ENCODE measurements at places on chromosomes 1 and 21.

- DNase-seq: no peak
These were observed 6.8 kb downstream of the ETNK2 start for GRCh38 chr1:204145033-204145504.

GRCh38 chr1:26900815-26901511 is 696 bp upstream of the GPATCH3 start:
- no peak for DNase-seq

- no peak for DNase-seq
These were observed 27.5 kb downstream of the HUNK start for GRCh38 chr21:31900121-31900895.

DNA sequence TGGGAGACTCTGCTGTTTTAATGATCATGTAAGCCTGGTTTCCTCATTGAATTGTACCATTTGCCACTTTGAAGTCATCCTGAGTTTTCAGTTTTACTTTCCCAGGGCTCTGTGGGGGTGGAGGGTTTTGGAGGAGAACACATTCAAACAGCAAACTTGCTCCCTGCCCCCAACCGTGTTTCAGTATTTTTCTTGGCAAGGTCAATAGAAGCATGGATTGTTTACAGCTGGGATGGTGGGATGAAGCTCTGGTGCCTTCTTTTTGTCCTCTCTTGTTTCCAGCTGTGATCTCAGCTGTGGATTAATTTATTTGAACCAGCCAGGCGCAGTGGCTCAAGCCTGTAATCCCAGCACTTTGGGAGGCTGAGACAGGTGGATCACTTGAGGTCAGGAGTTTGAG is 54.3 kb upstream of the SERBP1 start:
- no peak for DNase-seq

DNA sequence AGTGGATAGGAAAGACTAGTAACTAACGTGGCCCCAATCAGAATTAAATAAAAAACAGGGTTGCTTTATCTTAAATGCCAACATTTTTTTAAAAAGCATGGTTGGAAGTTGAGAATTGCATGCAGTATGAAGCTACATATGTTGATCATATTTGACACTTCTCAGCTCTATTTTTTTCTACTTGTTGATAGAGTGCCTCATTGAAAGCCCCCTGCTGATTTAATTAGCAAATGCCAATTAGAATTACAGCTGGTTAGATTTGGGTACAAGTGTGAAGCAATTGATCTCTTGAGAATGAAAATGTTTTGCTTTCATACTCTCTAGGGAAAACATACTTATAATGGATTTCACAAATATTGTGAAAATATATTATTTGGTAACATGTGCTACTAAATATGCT is 40.5 kb downstream of the CHD1L start:
- DNase-seq: no peak

DNA sequence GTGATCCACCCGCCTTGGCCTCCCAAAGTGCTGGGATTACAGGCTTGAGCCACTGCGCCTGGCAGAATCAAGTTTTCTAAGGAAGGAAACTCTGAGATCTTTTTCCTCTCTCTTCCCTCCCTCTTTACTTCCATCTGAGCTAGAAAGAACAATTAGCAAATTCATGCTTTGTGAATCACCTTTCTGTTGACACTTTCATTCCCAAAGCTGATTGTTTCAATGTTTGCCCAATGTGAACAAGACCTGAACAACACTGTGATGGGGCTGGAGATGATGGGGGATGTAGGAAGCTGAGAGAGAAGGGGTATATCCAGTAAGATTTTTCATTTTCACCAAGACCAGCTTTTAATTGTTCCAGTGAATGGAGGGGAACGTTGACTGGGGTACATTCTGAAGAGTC is 5.7 kb upstream of the TENT5B start:
- DNase-seq: no peak

DNA sequence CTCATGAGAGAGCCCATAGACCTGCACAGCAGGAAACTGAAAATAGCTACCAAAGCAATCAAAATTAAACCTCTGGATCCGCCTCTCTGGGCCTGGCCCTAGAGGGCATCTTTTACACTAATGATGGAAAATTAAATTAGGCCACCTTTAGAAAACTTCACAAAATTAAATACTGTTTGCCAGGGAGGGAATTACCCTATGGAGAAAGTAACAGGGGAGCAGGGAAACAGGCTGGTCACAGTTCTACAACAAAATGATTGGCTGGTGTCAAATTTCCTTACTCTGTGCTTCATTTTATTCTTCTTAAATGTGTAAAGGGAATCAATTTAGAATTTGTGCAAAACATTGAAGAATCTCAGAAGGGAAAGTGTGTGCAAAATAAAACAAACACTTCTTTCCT is 62.4 kb downstream of the SPATA46 start:
- DNase-seq: no peak

GRCh38 chr1:103106426-103107341 is 1.6 kb downstream of the COL11A1 start:
- DNase-seq: peak; percentile 34

GRCh38 chr1:114745291-114745690 is 12.5 kb downstream of the CSDE1 start:
- DNase-seq: no peak

DNA sequence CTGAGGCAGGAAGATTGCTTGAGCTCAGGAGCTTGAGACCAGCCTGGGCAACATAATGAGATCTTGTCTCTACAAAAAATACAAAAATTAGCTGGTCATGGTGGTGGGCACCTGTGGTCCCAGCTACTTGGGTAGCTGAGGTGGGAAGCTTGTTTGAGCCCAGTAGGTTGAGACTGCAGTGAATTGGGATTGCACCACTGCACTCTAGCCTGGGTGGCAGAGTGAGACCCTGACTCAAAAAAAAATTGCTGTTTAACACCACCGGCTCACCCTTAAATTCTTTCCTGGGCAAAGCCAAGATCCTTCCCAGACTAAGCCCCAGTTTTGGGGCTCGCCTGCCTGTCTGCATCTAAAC is 6.6 kb upstream of the NSUN4 start:
- no peak for DNase-seq

DNA sequence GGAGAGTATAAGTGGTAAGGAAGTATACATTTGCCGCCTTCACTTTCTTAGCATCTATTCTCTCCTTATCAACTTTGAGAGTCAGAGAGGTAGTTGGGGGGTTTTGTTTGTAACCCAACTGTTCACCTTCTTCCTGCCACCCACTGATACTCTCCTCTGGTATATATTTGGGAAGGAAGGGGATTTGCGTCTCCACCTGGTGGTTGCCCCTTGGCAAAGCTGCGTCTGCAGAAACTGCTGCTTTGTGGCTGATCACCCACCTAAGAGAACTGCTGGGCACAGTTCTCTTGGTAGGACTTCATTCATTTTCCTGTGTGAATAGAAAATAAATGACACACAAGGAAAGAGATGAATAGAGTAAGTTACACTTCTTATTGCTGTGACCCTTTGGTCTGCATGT is 87.0 kb downstream of the SYT14 start:
- DNase-seq: peak; percentile 50

DNA sequence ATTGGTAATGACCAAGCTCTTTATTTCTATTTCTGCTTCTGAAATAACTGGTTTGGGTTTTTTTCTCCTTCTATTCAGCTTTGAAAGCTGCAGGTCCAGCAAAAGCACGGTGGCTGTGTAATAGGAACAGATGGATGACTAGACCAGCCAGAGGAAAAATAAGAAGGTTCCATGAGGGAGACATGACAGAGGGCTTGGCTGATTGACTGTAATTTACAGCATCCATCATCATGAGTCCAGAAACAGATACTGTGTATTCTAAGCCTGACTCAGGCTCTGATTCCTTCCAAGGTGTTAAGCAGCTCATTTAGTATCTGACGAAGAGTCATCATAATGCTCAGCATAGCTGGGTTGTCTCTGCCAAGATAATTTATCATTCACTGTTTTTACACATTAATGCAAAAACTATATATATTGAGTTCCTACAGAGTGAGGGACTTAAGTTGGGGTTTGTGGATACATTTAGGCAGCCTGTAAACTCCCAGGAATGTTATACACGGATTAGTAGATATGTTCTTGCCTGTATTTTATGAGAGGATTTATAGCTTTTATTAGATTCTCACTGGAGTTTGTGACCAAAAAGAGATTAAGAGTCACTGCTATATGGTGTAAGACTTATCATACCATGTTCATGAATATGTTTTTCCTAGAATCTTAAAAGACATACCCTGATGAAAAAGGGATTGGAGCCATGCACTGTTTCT is 72.6 kb downstream of the SGIP1 start:
- no peak for DNase-seq

- peak; percentile 46 for DNase-seq
These were observed 37.3 kb upstream of the IL10 start for GRCh38 chr1:206809504-206810084.

DNA sequence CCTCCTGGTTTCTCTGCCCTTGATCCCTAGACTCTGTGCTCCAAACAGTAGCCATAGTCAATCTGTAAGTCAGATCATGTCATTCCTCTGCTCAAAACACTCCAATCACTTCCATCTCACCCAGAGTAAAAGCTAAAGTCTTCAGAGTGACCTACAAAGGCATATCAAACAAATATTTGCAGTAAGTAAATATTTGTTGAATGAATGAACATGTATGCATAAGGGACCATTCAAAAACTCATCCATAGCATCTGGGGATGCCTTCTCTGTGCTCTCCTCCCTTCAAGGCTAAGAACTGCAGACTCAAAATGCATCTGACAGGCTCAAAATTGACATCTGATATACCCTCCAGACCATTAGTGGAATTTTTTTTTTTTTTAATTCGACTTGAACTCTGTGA is 18.1 kb upstream of the AK5 start:
- no peak for DNase-seq

DNA sequence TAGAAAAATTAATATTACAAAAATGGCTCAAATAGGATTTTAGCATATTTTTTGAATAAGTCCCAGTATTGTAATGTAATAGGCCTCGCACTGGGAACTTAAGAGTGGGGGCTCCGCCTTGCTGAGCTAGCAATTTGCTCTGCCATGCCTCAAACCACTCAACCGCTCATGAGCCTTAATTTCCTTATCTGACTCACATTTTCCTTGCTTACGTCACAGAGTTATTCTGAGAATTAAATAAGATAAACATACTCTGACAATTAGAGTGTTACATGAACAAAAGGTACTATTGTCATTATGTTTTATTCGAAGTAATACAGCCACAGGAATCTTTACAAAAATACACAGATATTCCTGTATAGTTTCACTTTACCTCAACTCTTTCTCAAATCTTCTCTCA is 108.1 kb downstream of the SLC44A5 start:
- DNase-seq: no peak

- DNase-seq: peak; percentile 75
These were observed 13.7 kb upstream of the E2F2 start for GRCh38 chr1:23544444-23545389.

- no peak for DNase-seq
These were observed 102.7 kb upstream of the C21orf91 start for GRCh38 chr21:17921579-17922530.

- DNase-seq: no peak
These were observed 9.3 kb downstream of the TP73 start for GRCh38 chr1:3661631-3662030.

- DNase-seq: peak; percentile 58
These were observed 671 bp downstream of the OMA1 start for GRCh38 chr1:58545591-58546519.

DNA sequence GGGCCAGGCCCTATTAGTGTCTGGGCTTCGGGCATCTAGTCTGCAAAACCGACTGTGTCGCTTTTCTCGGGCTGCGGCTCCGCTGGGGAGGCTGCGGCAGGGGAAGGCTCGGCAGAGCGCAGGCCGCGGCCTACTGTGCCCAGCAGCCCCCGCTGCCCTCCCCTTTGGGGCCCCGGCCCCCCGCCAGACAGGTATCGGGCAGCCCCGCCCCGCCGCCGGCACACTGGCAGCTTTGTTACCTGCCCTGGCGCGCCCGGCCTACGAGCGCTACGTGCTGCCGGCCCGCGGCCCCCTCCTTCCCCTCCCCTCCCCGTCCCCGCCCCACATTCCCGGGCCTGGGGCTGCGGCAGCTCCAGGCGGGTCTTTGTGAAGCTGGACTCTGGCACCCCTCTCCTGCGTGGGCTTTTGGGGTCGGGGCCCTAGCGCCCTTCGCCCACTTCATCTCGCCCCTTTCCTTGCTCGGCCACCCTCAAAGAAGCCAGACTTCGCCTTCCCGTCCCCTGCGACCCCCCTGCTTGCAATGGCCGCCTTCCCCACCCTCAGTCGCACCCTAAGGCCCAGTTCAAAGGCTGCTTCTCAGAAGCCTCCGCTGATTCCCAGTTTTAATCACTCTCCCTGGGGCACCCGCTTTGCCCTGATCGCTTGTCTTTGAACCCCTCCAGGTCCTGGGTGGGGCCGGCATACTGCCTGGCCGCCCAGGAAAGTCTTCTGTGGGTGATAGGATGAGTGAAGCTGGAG is 48.9 kb upstream of the SLC2A1 start:
- peak; percentile 84 for DNase-seq

DNA sequence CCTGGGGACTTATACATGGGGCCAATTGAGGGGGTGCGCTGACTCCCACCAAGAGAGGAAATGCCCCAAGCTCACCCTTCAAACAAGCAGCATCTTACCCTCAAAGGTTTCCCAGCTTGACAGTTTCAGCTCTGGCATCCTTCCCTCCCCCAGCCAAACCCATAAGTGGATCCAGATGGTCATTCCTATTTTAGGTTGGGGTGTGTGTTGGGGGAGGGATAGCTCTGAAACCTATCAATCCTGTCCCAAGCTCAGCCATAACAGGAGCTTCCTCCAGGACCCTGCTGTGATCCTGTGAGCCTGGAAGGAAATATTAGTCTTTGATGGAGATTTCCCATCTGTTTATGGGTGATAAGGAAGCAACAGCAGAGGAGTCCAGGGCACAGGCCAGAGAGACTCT is 3.4 kb upstream of the TMEM222 start:
- no peak for DNase-seq

GRCh38 chr21:44618504-44618903 is 6.6 kb downstream of the KRTAP10-8 start:
- DNase-seq: peak; percentile 51

DNA sequence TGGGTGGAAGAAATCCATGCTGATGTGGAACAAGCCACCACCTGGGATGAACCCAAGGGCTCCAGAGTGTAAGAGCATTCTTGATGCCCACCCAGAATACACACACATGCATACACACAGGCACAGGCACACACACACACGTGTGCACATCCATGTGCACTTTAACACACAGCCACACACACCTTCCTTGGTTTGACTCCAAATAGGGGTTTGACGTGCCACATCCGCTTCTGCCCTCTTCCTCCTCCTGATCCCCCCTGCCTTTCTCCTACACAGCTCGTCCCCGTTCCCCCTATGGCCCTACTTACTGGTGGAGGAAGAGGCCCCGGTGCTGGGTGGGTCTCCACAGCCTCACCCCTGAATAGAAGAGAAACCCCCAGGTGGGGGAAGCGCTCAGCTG is 16.0 kb downstream of the SPATA21 start:
- no peak for DNase-seq
